PC-9 (cell line): ENCODE measurements at places on chromosomes 5 and 9.
A peak's percentile ranks its signal among the peaks of the same experiment; 100 is the strongest.

GRCh38 chr5:178098685-178099084 is 14.6 kb upstream of the N4BP3 start:
- DNase-seq: no peak

GRCh38 chr5:109740966-109741365 is 51.2 kb downstream of the MAN2A1 start:
- no peak for DNase-seq

DNA sequence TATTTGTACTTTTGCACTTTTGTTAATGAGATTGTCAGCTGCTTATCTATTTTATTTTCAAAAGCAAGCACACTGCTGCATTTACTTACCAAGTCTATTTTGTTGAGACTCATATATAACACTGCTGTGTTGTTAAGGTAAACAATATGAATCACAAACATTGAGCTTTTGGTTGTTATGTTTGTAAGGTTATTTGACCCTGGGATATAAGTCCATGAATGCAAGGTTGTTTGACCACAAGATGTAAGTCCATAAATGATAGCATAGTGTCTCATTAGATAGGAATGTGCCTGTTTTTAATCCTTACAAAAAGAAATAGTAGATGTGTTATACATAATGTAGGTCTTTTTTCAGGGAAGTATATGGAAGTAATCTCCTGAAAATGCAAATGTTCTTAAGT is 845.9 kb downstream of the CDH9 start:
- peak; percentile 78 for DNase-seq

DNA sequence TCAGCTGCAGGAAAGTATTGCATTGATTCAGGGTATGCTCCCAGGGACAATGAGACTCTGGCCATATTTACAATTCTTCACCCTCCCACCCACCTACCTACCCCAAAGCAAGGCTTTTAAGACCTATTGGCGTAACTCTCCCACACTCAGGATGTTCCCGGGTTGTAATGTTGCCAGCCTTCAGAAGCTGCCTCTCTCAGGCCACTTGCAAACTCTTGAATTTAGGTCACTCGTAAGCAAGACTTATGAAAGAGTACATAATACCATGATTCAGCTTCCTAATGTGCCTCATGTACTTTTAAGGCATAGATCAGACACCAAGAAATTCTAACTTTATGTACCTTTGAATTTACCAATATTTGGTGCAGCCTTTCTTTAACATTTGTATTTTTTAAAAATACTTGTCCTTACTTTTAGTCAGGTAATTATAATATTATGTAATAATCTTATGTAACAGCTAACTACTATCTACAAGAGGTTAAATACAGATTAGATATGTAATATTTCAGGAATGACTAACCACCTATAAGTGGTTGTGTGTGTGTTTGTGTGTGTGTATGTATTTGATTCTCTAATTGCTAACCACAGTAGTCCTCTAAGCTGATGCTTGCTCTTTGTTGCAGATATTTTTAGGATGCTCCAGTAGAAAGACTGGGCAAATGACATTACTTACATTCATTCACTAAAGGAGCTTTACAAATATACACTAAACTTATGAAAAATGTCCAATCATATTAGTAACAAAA is 630.5 kb upstream of the MEF2C start:
- no peak for DNase-seq

DNA sequence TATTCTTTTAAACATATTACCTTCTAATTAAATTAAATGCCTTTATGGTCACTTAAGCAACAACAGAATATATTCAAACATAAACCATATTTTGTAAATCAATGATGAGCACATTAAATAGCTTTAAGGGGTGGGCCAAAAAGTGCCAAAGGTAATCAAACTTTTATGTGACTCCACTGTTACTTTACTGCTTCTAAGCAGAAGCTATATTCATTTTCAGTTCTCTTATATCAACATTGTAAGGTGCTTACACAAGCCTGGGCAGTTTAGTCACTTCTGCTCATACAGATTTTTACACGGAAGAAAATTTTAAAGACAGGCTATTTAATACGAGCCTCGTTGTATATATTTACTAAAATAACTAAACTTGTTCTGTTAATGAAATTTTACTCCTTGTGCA is 29.9 kb downstream of the RFX3 start:
- no peak for DNase-seq

DNA sequence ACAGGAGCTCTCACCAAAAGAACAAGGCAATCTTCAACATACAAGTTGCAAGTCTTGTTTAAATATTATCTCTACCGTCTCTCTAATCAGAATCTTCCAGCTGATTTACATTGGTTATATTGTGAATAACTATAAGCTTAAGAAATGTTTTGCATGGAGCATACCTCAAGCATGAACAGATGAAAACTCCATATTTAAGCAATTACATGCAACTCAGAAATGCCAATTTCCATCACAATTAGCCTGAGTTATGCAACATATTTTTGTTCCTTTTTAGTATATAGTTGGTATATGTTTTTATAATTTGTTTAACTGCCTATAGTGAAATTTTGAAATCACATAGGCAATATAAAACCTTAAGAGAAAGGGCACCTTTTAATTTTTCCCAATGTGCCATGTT is 142.5 kb downstream of the DENND1A start:
- DNase-seq: no peak

GRCh38 chr9:33620738-33621439 is 96.8 kb downstream of the ANKRD18B start:
- DNase-seq: no peak

DNA sequence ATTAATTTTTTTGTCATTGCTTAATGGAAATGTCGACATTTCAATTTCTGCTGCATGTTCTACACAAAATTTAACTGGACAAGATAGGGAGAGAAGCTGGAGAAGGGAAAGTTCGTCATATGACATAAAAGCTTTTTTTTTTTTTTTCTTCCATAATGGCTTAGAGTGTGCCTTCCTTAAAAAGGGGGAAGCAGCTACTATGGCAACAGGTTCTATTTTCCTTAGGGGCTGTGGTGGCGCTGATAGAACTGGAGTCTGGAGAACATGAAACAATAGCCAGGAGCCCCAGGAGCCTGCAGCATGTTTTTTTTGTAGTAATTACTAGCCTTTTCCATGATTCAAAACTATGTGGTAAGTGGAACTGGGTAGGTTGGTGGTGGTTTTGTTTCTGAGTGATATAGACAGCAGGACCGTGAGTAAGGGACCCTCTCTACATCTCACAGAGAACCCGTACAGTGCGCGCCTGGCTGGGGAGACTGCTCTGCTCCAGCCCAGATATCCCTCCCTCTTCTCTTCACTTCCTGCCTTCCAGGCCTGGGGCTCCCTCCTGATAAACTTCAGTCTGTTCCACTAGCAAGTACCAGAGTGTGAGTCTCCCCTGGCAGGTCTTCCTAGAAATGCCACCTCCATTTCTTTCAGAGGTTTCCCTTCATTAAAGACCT is 301.6 kb downstream of the NR3C1 start:
- no peak for DNase-seq

GRCh38 chr5:57358796-57359592 is 123.6 kb downstream of the ACTBL2 start:
- DNase-seq: no peak
